ENCODE measurements at places on chromosomes 2 and 18.

DNA sequence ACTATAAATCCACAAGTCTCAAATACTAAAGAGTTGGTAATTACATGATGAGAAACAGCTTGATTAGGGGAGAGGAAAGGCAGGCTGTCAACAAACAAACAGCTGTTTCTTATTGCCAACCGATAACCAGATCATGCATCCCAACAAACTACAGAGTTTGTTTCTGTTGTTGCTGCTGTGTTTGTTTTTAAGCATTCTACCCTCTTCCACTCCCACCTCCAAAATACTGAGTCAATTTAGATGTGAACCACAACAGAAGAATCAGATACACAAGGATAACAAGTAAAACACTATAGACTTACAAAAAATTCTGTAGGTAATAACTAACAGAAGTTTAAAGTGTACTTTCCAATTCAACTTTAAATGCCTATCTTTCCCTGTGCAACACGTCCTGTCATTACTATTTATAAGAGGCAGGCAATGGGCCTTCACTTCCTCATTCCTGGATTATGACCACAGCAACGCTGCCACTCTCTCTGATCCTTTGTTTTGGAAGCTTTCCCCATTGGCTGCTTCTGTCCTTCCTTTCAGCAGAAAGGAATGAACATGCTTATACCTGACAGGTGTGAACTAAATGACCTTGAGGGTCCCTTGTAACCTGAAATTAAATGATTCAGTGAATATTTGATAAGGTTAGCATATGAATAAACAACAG lies 152.0 kb downstream of the SRBD1 start:
- no peak for DNase-seq

DNA sequence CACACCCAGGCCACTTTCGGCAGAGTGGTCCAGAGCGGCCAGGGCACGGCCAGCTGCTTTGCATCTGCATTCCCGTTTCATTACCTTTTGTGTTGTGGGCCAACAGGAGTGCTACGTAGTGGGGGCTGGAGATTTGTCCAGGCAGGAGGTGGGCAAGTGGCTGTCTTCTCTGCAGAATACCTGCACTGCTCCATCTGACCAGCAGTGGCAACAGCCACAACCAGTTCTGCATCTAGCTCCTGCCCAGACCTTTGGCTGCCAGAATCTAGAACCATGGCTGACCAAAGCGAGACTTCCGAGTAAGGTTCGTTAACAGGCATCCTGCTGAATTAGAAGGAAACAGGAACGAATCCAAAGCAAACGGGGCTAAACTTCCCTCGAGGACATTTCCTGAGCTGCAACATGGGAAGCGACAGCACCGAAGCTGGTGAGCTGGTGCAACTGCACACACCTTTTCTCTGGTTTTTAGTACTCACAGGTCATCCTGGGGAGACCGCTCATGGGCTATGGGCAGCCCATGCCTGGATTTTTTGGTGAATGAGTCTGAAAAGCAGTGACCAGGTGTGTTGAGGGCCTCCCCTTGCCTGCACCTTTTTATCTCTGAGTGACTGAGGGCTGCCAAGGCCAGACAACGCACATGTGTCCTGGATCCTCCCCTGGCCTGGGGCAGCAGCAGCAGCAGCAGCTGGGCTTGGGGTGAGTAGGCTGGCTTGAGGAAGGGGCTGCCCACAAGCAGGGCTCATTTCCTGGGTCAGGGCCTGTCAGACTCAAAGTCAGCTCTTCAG lies 10.5 kb downstream of the GDF7 start:
- DNase-seq: no peak

DNA sequence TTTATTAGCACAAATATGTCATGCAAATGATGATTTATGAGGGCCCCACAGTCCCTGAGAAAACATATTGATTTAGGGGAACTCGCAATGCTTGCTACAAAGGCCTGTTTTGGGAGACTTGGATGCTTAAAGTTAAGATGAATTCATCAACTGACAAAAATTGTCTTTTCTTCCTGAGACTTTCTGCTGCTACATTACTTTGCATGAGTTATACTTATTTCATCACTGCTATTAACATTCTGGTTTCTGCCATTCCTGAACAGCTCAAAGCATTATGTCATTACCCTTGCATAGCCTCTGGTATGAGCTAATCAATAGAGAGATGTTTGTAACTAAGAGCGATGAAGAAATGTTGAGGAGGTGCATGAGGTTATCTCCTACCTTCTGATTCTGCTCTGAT lies 74.4 kb downstream of the SOX11 start:
- DNase-seq: no peak

GRCh38 chr2:42931146-42931817 lies 138.9 kb upstream of the HAAO start:
- no peak for DNase-seq

DNA sequence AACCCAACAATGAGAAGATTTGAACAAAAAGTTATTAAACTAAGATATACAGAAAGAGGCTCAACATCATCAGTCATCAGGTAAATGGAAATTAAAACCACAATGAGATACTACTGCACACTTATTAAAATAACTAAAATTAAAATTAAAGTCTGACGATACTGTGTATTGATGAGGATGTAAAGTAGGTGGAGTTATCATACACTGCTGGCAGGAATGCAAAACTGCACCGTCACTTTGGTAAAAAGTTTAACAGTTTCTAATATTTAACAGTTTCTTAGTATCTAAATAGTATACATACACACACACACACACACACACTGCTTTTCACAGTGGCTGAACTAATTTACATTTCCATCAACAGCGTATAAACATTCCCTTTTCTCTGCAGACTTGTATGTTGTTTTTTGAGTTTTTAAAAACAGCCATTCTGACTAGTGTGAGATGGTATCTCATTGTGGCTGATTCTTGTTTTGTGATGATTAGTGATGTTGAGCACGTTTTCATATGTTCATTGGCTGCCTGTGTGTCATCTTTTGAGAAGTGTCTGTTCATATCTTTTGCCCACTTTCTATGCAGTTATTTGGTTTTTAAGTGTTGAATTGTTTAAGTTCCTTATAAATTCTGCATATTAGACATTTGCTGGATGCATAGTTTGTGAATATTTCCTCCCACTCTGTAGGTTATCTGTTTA lies 726.9 kb upstream of the CHAC2 start:
- no peak for DNase-seq

DNA sequence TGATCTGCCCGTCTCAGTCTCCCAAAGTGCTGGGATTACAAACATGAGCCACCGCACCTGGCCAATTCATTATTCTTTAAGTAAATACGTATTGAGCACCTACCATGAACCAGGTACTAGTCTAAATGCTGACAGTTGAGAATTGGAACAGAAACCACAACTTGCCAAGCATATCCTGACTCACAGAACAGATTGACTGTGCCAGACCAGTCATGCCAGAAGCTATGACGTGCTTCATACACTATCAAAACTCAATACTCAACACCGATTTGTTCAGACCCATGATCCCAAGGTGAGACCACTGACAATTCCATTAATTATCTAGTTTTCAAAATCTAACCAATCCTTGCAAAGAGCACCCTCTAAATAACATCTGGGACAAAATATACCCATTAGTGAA lies 148.6 kb downstream of the B3GNT2 start:
- DNase-seq: no peak

DNA sequence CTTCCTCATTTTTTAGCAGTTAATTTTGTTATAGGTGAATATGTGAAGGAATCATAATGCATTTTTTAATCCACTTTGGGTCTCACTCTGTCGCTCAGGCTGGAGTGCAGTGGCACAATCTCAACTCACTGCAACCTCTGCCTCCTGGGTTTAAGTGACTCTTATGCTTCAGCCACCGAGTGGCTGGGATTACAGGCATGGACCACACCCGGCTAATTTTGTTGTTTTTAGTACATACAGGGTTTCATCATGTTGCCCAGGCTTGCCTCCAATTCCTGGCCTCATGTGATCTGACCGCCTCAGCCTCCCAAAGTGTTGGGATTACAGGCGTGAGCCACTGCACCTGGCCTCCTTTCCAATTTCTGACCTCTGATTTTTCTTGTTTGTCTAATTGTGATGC lies 17.7 kb downstream of the SCYGR5 start:
- no peak for DNase-seq

DNA sequence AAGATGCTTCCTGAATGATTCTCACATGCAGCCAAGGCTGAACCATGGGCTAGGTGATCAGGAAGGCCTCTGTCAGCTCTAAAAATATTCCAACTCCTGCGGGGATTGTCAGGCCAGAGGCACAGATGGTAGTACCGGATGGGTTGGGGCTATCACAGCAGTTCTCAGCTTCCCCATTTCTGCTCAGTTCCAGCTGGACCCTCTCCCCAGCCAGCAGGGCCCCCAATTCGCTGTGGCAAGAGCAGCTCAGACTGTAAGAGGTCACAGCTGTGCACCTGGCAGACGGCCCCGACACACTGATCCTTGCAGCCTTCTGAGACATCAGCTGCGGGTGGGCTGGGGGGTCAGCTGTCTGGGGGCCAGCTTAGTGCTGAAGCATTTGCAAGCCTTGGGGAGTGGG lies 43.6 kb upstream of the TCF7L1 start:
- DNase-seq: no peak

Data from activated naive CD8-positive, alpha-beta T cell treated with anti-CD3 and anti-CD28 coated beads, Interleukin-2, amount 10 ng/mL, durations not matched to agents 7 days and 5 days (primary cell).